ENCODE measurements at places on chromosomes 12 and 14.

- no peak for DNase-seq
These were observed 1029.7 kb upstream of the LRFN5 start for GRCh38 chr14:40576880-40577478.

GRCh38 chr14:101476916-101477553, 84.3 kb upstream of the DIO3 start:
- no peak for DNase-seq

- DNase-seq, result no peak
These were observed 64.0 kb upstream of the ARHGAP5 start for GRCh38 chr14:32013083-32013482.

GRCh38 chr12:26425587-26426260, 230.4 kb downstream of the SSPN start:
- no peak for DNase-seq

DNA sequence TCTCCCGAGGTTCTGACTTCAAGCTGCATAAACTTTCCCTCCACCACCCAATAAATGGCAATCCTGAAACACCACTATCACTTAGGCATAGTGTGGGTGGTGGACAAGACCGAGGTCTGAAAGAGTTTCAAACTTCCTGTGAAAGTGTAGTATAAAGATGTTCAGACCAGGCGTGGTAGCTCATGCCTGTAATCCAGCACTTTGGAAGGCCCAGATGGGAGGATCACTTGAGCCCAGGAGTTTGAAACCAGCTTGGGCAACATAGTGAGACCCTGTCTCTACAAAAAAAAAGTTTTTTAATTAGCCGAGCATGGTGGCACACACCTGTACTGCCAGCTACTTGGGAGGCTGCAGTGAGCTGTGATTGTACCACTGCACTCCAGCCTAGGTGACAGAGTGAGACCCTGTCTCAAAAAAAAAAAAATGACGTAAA, 61.9 kb downstream of the CCDC92 start:
- DNase-seq, result no peak

DNA sequence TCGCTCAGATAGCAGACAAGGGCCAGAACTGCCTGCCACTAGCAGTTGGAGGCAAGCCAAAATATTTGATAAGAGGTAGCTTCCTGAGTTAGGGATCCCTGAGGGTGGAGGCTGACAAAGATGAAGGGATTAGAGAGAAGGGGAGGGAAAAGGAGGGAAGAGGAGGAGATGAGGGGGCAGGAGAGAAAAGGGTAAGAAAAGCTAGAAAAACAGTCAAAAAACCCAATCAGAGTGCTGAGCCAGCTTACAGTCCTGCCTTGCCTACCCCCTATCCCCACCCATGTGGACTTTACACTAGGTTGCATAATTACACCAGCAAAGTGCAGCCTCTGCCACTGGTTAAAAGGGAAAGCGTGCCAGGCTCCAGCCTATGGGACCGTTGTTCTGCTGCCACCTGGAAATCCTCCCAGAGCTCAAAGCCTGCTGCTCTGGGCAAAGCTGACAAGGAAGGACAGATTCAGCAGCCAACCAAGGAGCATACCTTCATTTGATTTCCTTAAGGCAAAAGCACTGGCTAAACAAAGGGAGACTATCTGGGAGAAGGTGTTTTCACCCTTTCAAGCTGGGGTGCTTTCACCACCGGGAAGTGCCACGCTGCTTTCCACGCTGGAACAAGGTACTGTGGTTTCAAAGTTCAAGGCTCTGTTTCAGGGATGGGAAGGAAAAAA, 3.8 kb upstream of the NUMB start:
- no peak for DNase-seq

DNA sequence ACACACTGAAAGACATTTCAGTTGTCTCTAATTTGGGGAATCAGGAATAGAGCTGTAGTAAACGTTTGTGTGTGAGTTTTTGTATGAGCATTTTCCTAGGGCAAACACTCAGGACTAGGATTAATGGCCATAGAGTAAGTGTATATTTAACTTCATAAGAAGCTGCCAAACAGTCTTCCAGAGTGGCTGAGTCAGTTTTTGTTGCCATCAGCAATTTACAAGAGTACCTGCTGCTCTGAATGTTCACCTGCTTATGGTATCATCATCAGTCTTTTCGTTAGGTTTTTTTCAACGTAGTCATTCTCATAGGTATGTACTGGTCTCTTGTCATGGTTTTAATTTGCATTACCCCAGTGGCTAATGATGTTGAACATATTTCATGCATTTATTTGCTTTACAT, 30.6 kb upstream of the TRHDE start:
- no peak for DNase-seq

All from activated CD8-positive, alpha-beta memory T cell treated with anti-CD3 and anti-CD28 coated beads for 1 hour (primary cell).